ENCODE measurements at places on chromosomes 4 and X. TPM values are rescaled to one million over a fixed set of nuclear protein-coding genes. Genes with fewer than 3 reads are reported as not detected.

DNA sequence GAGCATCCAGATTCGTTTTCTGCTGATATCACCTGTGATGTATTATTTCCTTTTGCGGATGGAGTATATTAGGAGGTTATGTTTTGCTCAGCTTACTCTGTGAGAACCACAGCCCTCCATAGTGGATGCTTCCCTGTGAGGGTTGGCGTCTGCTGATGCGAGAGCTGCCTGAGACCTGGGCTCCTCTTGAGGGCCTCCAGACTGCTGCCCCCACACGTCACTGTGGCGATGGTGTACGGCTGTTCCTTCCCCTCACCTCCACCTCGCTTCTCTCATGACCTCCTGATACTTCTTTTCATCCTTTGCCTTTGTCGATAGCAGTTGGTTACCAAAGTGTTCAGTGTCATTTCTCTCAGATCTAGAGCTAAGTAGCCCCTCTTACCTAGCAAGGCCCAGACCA lies 71.7 kb downstream of the TNIP2 start:
- H3K27ac ChIP-seq, result no peak overlapping the region
- H3K27me3 ChIP-seq, result no peaks in the 10 kb centered on the region
- no peaks in the 10 kb centered on the region for H3K4me1 ChIP-seq
- no peak for DNase-seq

- H3K27me3 ChIP-seq, result no peaks in the 10 kb centered on the region
- H3K4me1 ChIP-seq, result no peaks in the 10 kb centered on the region
- no peak for DNase-seq
- no peak overlapping the region for H3K27ac ChIP-seq
These were observed 78.4 kb downstream of the DRD5 start for GRCh38 chr4:9859810-9860209.

DNA sequence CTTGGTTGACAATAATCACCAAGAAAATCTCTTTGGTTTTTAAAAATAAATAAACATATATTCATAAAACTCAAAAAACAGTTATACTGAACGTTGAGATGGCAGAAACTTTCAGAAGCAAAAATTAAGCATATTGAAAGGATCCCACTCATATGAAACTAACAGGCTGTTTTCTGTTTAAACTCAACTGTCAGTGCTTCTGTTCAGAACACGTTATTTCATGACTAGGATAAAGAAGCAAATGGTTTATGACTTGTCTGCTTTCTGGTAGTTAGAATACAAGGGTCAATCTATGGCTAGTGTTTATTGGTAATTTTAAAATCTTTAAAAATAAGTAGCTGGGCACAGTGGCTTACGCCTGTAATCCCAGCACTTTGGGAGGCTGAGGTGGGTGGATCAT lies 4.1 kb downstream of the GPR82 start:
- H3K36me3 ChIP-seq, result no peaks in the 10 kb centered on the region
- no peaks in the 10 kb centered on the region for H3K27me3 ChIP-seq
- no peak overlapping the region for H3K4me3 ChIP-seq
- no peak overlapping the region for H3K27ac ChIP-seq
- no peaks in the 10 kb centered on the region for H3K4me1 ChIP-seq

GRCh38 chrX:3393581-3394111 lies 47.2 kb upstream of the MXRA5 start:
- H3K36me3 ChIP-seq, result no peaks in the 10 kb centered on the region
- no peak overlapping the region for H3K27ac ChIP-seq
- H3K27me3 ChIP-seq, result no peaks in the 10 kb centered on the region
- no peak for DNase-seq

- H3K27me3 ChIP-seq, result no peaks in the 10 kb centered on the region
- H3K36me3 ChIP-seq, result no peaks in the 10 kb centered on the region
- no peak for DNase-seq
- no peak overlapping the region for H3K27ac ChIP-seq
- no peaks in the 10 kb centered on the region for H3K4me1 ChIP-seq
- no peak overlapping the region for H3K4me3 ChIP-seq
These were observed 995.5 kb downstream of the RAB28 start for GRCh38 chr4:12488672-12489071.

DNA sequence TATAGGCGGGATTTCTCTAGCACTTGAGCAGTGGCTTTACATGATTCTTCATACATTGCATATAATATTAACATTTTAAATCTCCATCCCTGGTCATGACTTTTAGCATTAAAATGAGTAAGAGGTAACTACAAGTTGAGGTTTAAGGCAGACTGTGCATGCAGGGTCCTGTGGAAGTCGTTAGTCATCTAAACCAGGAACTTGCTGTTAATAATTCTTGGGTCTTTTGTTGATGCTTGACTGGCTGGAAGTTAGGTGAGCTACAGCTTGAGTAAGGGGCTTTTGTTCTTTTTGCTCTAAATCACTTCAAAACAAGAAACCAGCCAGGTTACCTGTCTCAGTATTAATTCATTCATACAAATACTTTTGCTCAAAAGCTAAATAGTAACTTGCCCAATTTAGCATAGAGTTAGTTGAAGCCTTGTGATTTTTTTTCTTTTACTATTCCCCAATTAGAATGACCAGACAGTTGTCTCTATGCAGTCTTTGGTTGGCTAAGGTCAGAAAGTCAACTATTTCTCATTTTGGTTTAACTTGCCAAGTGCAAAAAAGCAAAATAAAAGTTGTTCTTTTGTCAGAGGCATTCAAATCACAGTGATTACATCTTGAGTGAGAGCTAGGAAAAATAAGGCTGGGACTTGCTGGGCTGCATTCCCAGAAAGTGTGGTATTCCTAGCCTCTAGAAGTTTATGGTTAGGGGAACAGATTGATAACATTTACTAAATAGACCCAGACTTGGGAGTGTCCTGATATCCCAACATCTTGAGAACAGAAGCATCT lies 516.9 kb downstream of the PDHA2 start:
- DNase-seq, result no peak
- no peaks in the 10 kb centered on the region for H3K27me3 ChIP-seq
- H3K4me1 ChIP-seq, result no peaks in the 10 kb centered on the region
- H3K4me3 ChIP-seq, result no peak overlapping the region

The FAM9B gene
- total RNA-seq, result 4.6 TPM

The USP38 gene
- total RNA-seq, result 23.8 TPM

Data from testis (tissue), 5 donors.